ENCODE measurements at places on chromosomes 1 and 21.

GRCh38 chr1:22848405-22848804 lies 124.3 kb downstream of the LACTBL1 start:
- no peak for DNase-seq

GRCh38 chr1:34060187-34060730 lies 104.8 kb downstream of the CSMD2 start:
- DNase-seq, result no peak

GRCh38 chr1:39047374-39048229 lies 21.5 kb downstream of the NDUFS5 start:
- no peak for DNase-seq

DNA sequence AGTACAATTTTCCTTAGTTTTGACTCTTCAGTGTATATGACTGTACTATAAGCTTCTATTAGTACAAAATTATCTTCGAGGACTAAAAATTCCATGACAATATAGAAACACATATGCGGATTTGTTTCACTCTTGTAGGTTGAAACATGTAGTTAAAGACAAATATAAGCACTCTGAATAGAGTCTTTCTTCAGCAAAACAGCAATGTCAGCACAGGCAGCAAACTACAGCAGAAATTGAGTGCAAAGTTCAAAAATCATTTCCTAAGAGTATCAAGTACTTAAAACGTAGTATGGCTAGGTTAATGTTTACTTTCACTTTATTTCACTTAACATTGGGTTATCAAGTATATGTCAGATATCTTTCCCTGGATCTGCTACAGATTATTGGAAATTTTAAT lies 106.7 kb downstream of the FAF1 start:
- no peak for DNase-seq

DNA sequence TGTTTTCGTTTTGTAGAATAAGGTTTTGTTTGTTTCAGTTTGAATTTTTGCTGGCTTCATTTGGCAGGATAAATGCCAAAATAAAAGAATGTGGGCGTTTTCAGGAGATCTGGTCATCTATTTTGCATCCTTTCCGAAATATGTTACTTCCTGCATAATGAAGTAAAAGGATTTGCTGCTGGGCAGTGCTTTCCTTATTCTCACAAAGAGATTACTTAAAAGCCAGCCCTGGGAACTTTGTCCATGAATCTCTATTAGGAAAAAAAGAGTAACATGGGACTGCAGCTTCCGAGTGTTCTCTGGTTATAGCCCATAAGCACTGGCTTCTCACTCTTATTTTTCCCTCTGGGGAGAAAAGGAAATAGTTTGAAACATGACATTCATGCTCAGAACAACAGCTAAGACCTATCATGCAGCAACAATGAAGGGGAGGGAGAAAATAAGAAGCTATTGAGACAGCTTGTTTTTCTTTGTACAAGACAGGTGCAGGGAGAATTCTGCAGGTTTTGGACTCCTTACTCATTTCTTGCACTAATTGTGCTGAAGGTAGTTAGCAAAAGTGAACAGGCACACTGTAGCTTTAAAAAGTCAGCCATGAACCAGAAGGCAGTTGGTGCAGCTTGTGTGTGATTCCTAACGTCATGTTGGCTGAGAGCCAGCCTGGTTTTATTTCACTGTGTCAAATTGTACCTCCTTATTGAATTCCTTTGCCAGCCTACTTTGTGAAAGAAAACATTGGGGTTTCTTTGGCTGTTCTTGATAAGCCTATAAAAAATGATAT lies at the start of gene SAMD13:
Gene SAMD13 (plus strand): TSS at position 705 of the 781 bp plus-strand sequence. CDS start 1,527 bp downstream, outside the sequence.
- DNase-seq, result peak; percentile 79

DNA sequence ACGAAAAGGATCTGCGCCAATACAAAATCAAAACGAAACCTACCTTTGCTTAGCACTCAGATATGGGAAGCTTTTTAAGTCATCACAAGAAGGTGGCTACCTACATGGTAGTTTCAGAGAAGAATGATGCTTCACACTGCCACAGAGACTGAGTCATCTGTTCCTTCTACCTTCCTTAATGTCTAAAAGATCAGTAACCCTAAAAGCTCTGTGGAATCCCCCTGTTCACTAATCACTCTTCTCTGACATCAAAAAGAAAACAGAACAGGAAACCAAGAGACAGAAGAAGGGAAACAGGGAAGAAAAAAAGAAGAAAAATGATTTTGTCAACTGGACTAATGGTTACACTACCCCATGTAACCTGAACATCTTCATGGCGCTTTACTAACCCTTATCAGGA lies 177.2 kb downstream of the SMYD3 start:
- DNase-seq, result no peak

DNA sequence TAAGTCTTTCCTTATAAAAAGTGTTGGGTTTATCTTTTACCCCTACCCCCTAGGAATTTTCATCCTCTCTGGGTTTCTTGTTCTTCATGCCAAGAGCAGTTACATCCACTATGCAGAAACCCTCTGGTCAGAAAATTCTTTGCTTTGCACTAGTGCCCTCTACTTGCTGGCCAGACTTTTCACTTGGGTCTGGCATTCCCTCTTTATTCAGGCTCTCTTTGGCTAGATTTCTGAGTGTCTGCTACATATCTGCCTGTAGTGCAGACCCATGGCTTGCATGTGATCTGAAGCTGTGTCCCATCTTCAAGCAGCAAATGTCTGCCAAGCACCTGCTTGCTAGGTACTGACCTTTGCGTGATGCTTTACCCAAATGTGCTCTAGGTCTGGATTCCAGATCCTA lies 237.0 kb downstream of the GPATCH2 start:
- no peak for DNase-seq

DNA sequence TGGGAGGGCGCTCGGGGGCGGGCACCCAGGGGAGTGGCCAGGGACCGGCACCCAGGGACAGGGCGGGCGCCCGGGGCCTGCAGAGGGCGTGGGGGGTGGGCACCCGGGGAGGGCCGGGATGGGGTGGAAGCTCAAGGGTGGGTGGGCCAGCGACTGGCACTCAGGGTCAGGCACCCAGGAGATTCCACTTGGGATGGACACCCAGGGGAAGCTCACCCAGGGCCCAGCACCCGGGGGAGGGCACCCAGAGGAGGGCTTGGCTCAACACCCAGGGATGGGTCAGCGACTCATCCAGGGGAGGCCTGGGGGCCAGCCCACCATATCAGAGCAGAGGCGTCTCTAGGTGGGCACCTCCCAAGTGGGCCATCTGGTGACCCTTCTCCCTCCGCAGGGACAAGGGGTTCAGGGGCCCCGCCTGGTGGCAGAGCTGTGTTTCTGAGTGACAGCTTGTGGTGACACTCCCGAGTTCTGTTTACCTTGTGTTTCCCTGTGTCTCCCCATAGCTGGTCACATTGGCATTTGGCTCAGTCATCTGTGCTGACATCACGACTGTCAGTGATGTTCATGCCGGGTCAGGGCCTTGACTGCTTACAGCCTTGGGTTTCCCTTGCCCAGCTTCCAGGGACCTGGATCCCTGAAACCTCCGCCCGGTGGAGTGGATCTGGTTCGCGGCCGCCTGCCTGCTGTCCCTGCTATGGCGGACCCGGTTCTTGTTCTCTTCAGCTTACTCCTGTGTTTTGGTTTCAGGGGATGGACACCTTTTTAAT lies 749 bp downstream of the IBA57 start:
- peak; percentile 18 for DNase-seq

- no peak for DNase-seq
These were observed 86.4 kb downstream of the WDR64 start for GRCh38 chr1:241738284-241739078.

DNA sequence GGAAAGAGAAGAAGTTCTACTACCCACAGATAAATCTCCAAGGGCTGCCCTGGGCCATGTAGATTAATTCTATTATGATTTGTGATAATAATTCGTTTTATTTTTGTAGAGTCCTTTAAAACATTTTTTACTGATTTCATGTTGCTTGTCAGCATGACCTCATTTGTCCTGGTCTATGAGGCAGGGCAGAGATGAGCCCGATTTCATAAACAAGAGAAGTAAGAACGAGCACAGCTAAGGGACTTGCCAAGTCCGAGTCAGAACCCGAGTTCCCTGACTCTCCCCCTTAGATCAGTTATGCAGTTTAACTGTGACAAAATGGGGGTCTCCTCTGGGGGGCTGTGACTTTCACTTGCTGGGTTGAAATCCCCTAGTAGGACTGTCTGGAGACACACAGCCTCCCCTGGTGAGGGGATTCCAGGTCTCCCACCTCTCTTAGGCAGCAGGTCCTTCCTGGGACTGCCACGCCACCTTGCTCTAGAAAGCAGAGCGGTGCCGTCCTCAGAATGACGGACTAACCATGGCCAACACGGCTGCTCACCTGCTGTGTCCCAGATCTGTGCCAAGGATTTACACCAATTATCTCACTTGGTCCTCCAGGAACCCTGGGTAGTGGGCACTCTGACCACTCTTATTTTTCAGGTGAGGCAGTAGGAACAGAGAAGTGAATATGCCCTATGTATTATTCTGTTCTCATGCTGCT lies 31.0 kb upstream of the SOX13 start:
- DNase-seq, result peak; percentile 70

- peak; percentile 27 for DNase-seq
These were observed 346.7 kb upstream of the ADGRL4 start for GRCh38 chr1:79353224-79353623.

DNA sequence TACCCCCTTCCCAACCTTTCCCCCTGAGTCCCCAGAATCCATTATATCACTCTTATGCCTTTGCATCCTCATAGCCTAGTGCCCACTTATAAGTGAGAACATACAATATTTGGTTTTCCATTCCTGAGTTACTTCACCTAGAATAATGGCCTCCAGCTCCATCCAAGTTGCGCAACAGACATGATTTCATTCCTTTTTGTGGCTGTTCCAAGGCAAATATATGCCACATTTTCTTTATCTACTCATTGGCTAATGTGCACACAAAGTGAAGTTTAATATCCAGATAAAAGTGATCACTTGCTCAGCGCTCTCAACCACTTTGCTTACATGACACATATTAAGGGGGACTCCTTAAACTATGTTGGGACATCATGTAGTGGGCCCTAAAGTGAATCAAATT lies 72.4 kb upstream of the TIAM1 start:
- no peak for DNase-seq

DNA sequence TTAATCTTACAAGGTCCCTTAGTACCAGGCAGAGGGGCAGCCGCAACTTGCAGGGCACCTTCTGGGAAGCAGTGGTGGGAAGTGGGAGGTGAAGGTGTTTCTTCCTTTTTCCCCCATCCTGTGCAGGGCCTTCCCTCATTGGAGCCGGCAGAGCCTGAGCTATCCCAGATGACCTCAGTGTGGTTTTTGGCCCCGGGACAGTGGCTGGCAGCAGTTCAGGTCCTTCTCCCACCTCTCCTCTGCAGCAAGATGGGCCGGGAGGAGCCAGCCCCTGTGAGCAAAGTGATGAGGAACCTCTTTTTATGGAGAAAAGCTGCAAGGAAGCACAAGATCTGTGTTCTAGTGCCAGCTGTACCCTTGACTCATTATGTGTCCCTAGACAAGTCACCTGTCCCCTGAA lies 6.8 kb downstream of the PFKFB2 start:
- no peak for DNase-seq

DNA sequence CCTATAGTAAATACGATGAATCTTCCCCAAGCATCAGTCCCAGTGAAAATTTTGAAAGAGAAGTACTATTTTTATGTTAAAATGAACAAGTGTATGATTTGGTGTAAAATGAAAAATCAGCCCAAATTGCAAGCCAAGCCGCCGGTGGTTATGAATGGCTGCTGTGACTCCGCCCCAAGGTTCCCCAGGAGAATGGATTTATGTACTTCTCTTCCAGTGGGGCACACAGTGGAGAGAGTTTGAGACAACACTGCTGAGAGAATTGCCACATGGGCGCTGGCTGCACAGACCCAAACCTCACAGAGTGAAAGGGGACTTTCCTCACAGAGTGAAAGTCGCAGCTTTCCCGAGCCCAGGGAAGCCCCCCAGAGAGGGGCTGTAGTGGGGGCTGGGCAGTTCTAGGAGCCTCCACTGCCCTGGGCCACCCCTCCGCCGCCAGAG lies 24.0 kb downstream of the CDK18 start:
- DNase-seq, result no peak

DNA sequence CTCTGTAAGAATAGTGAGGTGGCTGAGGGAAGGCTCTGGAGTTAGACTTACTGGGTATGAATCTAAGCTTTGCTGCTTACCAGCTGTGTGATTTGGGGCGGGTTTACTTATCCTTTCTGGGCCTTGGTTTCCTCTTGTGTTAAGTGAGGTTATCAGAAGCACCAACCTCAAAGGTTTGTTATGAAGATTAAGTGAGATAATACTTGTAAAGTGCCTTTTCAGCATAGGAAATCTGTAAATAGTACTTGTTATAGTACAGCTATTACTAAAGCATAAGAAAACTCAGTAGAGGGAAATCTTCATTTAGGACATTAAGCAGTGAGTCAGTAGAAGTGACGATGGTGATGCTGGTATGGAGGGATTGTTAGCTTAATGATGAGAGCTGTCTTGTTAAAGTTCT lies 12.1 kb downstream of the HHAT start:
- DNase-seq, result no peak

- no peak for DNase-seq
These were observed 383.8 kb downstream of the LMO4 start for GRCh38 chr1:87712261-87713010.

DNA sequence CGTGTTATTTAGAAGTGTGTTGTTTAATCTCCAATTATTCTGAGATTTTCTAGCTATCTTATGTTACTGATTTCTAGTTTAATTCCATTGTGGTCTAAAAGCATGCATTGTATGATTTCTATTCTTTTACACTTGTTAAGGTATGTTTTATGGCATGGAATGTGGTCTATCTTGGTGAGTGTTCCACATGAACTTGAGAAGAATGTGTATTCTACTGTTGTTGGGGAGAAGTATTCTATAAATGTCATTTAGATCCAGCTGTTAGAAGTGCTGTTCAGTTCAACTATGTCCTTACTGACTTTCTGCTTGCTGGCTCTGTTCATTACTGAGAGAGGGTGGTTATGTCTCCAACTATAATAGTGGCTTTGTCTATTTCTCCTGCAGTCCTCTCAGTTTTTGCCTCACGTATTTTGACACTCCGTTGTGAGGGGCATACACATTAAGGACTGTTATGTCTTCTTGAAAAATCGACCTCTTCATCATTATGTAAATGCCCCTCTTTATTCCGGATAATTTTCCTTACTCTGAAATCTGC lies 12.0 kb upstream of the PLA2G5 start:
- DNase-seq, result no peak

DNA sequence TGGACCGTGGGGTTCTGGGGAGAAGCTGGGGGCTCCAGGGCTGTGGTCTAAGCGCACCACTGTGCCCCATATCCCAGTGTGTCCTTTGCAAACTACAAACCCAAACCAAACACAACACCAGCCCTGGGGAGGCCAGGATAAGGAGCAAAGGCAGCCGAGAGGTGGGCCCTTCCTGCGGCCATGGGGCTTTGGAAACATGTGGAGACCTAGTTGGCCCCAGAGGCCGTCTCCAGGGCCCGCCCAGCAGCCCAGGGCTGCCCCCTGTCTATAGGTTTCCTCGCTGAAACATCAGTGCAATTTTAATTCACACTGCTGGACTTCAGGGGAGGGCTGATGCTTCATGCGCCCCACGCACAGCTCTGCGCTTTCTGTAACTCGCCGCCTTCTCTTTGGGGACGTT lies 61.3 kb downstream of the PRDM16 start:
- DNase-seq, result no peak

GRCh38 chr1:244048256-244049161 lies 2.6 kb upstream of the ZBTB18 start:
- DNase-seq, result peak; percentile 98

Data from COR-L47 (cell line).